Globus pallidus (tissue), 1 donor: ENCODE measurements at places on chromosomes 2 and 18.
A peak's percentile ranks its signal among the peaks of the same experiment; 100 is the strongest.

DNA sequence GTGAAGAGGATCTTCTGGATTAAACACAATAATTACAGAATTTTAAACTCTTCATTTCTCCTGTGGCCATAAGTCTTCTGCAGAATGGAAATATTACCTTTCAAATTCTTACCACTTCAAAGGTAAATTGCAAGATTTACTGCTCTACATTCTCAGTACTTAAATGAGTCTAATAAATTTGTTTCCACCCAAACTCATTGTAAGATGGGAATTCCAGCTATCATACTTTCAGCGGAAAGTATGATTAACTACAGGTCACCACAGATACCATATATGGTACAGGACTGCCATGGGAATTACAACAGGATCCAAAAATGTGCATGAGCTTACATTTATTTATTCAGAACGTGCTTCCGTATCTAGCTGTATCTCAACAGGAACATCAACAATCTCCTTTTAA, 3.1 kb downstream of the DSC3 start:
- no peak for DNase-seq

GRCh38 chr2:95024371-95024770, 1.1 kb upstream of the MAL start:
- peak; percentile 88 for DNase-seq

GRCh38 chr2:51158251-51158650, 126.3 kb upstream of the NRXN1 start:
- DNase-seq: no peak

GRCh38 chr2:175167076-175167791, 769 bp downstream of the ATF2 start:
- DNase-seq: no peak

DNA sequence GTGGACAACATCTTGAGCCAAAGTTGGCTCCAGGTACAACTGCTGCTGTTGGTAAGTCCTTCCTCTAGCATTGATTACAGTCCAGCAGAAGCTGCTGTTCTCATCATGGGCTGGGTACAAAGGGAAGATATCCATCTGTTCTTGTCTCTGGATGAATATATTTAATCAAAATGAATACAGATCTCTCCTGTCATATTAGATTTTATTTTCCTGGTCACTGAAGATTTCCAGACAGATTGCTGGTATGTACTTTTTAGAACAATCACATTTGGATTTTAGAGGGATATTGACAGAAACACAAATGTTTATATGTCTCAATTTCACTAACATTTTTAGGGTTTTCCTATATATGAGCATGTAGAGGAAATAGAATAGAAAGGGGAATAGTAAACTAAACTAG, 155.4 kb upstream of the FHL2 start:
- DNase-seq: no peak

DNA sequence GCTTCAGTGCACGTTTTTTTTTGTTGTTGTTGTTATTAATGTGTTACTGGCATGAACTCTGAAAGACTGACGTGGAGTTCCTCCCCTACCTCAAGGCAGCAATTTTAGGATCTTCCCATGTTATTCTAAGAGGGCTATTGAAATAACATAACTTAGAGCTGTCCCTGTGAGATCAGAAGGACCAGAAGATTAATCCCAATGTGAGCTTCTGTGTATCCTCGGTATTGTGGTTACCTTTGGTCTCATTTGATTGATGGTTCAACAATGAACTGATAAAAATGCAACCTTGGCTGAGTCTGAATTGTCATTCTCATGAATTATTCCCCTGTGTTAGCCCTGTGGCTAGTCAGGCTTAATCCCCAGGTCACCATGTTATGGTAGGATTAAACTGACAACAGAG, 394.1 kb downstream of the TRIB2 start:
- no peak for DNase-seq

- no peak for DNase-seq
These were observed 61.2 kb downstream of the ITGA6 start for GRCh38 chr2:172488556-172488955.

DNA sequence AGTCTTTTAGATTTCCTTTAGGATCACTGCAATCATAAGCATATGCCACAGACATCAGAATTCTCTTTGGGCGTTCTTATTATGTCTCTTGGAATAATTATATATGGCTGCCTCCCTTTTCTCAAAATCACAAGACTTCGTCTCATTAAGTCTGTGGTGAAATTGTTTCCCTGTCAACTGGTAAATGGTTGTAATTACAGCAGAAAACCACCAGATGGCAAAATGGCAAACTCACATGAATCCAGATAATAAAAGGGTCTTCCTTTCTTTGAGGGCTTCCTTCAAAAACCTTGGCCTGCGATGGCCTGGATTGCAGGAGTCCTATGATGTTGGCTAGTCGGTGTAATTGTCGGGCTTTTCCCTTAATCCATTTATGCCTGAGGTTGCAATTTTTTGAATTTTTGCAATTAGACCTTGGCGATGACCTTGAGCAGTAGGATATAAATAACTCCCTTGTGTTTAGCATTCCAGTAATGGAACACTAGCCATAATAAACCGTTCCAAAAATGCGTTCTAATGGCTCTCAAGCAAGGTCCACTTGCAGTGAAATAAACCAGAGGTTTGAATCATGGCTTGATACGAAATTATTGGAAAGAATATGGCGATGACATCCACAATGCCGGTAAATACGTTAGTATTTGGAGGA, 656.4 kb downstream of the MBD2 start:
- peak; percentile 37 for DNase-seq

DNA sequence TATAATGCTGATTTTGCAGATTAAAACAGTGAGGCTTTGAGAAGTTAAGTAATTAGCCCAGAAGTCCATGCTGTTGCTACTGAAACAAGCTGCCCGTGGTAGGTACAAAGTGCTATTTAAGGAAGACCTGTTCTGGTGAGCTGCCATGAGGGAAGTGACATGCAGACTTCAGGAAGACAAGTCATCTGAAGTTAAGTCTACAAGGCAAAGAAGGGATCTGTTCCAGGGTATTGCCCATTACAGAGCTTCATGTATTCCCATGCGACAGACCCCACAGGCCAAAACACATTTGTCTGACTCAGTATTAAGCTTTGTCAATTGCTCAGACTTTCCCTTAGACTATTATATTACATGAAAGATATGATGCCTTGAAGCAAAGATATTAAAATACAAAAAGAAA, 520.8 kb downstream of the FBXO15 start:
- DNase-seq: no peak

GRCh38 chr2:63287956-63288355, 237.3 kb downstream of the OTX1 start:
- no peak for DNase-seq

- DNase-seq: peak; percentile 79
These were observed 91.7 kb downstream of the KLF7 start for GRCh38 chr2:207073801-207074678.

GRCh38 chr18:50315100-50315871, 27.8 kb upstream of the CXXC1 start:
- DNase-seq: no peak

DNA sequence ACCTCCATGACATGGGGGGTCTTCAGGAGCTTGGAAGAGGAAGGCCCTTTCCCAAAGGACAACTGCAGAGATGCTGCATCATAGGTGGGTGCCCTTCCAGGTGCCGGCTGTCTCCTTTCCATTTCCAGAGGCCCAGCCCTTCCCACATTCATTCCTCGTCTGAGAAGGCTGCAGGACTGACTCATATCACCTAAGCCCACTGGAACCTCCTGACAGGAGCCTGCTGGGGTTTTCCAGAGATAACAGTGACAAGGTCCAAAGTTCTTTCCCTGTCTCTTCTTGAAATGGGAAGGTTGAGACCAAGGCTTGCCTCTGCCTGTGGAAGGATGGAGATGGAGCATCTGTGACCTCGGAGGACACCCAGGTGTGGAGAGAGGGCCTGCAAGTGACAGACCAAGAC, 3.6 kb upstream of the PRSS56 start:
- no peak for DNase-seq

DNA sequence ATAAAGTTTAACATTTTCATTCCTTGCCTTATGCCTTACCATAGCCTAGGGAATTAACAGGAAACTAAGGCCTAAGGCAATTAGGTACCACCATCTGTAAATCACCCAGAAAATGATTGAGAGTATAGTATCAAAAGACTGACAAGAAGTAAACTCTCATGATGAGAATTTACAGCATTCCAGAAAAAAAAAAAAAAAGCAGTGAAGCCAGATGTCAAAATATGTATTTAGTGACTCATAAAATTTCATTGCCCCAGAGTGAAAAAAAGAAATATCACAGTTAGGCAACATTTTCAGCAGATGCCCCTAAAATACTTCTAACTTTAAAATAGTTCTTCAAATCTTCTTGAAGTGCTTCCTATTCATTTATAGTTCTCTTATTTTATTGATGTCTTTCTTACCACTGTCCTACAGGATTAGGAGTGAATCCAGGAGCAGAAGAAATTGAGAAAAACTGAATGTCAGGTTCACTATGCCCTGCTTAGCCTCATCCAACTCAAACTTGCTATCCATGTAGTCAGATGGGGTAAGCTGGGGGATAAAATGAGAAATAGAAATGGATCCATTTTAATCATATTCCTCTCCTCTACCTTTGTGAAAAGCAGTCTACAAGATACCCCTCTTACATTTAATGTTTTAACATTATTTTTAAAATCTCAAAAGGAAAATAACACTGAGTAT, 57.3 kb upstream of the TANK start:
- no peak for DNase-seq

DNA sequence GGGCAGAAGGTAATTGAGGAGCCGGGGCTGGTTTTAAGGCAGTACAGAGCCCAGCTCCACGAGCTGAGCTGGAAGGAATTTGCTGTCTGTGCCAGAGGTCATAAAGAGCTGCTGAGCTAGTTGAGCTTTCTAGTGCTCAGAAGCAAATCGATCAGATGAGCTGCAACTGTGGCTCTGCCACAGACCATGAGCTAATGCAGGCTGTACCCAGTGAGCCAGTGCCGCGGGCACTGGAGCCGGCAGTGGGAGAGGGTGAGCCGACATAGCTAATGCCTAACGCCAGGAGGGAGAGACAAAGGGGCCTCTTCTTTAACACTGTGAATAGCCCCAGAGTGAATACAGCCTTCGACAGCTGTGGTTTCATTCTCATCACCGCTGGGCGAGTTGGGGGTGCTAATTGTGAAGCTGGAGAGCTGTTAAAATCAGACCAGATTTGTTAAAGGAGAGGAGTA, 410.1 kb upstream of the TCF4 start:
- DNase-seq: peak; percentile 92

DNA sequence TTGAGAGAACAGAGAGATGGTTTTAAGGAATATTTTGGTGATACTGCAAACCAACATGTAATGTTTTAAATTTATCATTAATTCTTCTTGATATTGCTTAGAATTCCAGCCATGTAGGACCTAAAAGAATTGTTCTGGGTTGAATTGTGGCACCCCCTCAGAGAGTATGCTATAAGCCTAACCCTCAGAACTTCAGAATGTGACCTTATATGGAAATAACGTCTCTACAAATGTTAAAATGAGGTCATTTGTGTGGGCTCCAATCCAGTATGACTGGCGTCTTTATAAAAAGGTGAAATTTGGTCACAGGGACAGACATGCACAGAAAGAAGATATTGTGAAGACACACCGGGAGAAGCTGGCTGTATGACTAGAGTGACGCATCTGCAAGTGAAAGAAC, 193.6 kb downstream of the NRXN1 start:
- DNase-seq: no peak

GRCh38 chr2:8794923-8795825, 42.2 kb downstream of the KIDINS220 start:
- no peak for DNase-seq

DNA sequence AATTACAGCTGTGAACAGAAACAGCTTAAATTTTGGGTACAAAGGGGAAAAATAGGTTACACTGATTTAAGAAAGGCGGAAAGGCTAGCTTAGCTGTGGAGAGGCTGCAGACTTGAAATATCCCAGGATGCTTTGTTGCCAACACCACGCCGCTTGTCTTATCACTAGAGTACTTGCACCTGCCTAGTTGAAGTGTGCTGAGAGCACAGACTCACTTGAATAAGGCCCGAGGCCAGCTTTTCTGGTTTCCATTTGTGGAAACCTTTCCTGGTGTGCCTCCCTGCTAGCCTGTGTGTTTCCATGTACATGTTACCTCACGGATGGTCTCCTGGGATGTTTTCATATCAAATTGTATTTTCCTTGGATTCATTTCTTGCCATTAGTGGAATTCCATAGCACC, 3.2 kb downstream of the CABLES1 start:
- no peak for DNase-seq

DNA sequence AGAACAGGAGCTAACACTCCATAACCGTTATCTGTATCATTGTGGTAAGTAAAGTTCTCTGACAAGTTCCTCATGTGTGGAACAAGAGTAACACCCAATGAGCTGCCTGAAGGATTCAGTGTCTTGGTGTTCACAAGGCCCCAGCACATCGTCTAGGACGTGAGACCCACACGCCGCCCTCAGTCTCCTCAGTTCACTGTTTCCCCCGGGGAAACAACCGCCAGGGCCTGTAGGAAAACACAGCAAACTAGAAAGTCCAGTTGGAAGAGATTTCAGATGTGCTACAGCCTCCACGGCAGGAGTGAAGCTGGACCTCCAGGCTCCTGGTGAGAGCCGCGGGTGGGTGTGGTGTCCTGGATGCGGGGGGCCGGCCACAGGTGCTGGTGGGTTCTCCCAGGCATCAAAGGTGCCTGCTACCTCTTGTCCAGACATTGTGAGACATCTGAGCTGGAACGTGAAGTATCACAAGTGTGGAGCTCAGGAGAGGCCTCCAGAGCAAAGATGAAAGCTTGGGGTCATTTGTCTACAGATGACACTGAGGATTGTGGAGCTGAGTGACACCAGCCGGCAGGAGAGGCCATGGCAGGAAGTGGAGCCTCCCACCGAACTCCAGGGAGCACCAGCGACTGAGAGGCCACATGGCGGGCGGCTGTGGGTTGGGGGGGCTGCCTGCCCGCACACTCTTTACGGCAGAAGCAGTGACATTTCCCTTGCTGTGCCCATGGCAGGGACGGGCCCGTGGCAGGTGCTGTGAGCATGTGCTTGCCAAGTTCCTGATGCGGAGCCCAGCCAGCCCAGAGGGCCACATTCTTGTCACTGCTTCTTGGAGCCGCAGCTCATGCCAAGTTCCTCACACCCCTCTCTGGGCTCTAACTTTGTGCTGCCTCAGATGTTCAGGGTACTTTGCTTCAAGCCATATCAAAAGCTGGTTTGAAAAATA, 131.2 kb downstream of the TMEM18 start:
- DNase-seq: no peak

DNA sequence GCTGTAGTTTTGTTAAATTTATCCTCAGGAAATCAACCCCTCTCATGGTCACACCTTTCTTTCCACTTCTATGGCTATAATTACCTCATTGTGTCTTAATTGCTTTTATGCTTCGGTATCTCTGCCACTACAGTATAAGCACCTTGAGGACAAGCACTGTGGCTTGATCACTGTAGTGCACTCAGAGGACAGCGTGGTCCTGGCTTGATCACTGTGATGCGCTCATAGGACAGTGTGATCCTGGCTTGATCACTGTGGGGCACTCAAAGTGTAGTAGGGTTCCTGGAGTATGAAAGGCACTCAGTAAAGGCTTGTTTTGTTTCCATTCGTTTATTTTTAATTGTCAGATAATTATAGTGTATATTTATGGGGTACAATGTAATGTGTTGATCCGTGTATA, 44.2 kb downstream of the DTNA start:
- no peak for DNase-seq
